Caki2 (cell line): ENCODE measurements at places on chromosomes 11 and 22.

DNA sequence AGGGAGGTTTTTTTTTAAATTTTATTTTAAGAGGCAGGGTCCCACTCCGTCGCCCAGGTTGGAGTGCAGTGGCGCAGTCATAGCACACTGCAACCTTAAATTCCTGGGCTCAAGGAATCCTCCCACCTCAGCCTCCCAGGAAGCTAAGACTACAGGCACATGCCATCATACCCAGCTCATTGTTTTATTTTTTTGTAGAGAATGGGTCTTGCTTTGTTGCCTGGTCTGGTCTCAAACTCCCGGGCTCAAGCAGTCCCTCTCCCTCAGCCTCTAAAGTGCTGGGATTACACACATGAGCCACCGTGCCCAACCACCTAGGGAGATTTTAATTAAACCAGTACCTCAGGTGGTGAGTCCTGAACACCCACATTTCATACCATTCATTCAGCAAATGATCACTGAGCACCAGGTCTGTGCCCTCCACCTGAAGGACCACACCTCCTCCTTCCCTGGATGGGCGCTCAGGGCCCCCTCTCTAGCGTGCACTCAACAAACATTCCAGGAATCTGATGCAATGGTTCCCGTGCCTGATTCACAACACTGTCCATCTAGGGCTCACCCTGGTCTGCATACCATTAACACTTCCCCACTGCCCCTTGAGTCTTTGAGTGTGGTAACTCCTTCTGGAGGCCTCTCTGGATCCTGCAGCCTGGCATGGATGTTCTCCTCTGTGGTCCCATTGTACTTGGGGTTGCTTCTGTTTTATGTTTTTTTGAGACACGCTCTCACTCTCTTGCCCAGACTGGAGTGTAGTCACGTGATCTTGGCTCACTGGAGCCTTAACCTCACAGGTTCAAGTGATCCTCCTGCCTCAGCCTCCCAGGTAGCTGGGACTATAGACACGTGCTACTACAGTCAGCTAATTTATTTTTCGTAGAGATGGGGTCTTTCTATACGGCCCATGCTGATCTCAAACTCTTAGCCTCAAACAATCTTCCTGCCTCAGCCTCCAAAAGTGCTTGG is 9.6 kb upstream of the MYH9 start:
- peak; percentile 80 for DNase-seq

DNA sequence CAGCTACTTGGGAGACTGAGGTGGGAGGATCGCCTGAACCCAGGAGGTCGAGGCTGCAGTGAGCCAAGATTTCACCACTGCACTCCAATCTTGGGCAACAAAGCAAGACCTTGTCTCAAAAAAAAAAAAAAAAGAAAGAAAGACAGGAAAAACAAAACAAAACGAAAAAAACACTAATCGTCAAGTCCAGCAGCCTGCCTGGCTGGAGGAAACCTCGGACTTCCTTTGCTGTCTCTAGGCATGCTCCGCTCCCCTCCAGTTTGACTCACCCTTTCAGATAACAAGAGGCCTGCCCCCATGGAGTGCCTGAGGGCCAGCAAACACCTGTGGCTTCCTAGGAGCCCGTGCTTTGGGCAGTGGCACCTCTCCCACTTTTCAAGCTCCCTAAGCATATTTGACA is 28.8 kb upstream of the CHKA start:
- DNase-seq, result no peak

DNA sequence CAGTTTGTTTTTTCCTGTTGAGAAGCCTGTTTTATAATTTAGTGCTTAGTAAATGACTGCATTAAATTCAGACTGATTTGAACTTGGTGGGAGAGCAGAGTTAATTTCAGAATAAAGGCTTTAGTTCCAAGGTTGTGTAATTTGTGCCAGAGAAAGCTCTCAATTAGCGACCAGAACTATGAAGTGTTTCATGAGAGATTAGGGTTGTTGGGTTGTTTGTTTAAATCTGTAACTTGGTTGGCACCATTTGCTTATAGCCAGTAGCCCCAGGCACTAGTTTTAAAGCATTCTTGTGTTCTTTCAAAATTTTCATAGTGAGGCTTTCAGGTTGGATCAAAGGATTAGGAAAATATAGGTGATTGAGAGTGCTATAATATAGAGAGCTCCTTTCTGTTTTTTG is 25.5 kb downstream of the UVRAG start:
- no peak for DNase-seq

DNA sequence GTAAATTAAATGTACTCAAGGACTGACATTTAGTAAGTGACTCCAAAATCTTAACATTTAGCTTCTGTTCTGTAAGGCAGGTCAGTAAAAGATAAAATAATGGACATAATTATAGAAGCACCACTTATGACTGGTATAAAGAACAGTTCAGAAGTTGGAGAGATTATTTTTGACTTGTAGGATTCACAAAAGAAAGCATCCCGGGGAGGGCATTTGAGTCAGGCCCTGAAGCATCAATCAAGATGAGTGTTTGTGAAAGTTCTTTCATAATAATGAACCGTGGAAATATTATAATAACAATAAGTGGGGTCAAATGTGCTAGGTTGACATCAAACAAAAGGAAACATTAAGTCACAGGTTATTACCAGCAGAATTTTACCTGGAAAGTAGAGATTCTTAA is 201.9 kb downstream of the DDX10 start:
- no peak for DNase-seq

GRCh38 chr22:48968201-48968959 is 859.3 kb downstream of the BRD1 start:
- no peak for DNase-seq
